ENCODE measurements at places on chromosomes 3 and 15.

- DNase-seq: no peak
Observed at GRCh38 chr3:157417247-157417646, 19.4 kb upstream of the PTX3 start.

DNA sequence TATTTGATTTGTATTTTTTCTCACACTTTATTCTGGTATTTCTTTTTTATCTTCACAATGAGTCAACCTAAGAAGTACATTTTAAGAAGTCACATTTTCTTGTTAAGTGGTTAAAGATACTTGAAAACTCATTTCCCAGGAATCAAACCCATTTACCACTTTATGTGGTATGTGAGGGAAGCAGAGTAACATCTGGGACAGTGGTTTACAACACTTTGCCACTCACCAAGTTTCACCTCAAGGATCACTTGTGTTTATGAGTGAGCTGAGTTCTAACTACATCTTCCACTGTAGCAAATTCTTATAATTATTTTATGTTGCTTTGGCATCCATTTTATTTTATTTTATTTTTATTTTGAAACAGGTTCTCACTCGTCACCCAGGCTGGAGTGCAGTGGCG lies 53.8 kb downstream of the IGSF11 start:
- no peak for DNase-seq

GRCh38 chr3:185049710-185050109 lies 103.2 kb downstream of the C3orf70 start:
- no peak for DNase-seq

- DNase-seq: no peak
Observed at GRCh38 chr15:73936588-73937290, 10.5 kb downstream of the LOXL1 start.
